ENCODE measurements at places on chromosomes 16 and 17. TPM values are rescaled to one million over a fixed set of nuclear protein-coding genes. Genes with fewer than 3 reads are reported as not detected.

Gene CTRB1
- not detected for total RNA-seq

Gene EPX
- not detected for total RNA-seq

Gene PLCG2
- total RNA-seq: 0.93 TPM

Gene KRTAP4-3
- total RNA-seq: not detected

- DNase-seq: no peak
Measured at GRCh38 chr16:71666264-71666663, 40.3 kb downstream of the MARVELD3 start.

Measured in neural crest cell (in vitro differentiated cells).